Stimulated activated CD8-positive, alpha-beta memory T cell treated with anti-CD3 and anti-CD28 coated beads, Interleukin-7, amount 100 ng/mL, for 4 hours (primary cell): ENCODE measurements at places on chromosomes 12 and 14.

DNA sequence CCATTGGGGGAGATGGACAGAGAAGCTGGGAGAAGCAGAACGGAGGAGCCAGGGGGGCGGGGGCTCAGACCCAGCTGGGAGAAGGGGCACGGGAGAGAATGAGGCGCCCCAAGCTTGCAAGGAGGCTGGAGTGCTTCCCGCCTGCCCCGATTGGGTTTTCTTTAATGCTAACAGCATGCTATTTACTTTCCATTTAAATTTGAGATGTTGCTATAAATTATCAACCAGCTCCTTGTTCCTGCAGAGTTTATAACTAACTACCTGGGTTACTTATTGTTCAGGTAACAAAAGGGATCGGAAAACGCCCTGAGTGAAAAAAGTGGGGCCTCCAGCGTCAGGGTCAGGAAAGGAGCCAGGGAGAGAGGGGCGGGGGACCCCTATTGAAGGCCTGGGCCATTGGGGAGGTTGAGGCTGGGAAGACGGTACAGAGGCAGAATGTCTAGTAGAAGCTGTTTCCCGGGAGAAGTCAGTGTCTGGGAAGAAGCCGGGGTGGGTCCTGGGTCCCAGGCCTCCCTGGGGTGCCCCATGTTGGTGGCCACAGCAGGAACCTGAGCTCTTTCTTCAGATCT, 2.5 kb downstream of the HNF1A start:
- DNase-seq = no peak

DNA sequence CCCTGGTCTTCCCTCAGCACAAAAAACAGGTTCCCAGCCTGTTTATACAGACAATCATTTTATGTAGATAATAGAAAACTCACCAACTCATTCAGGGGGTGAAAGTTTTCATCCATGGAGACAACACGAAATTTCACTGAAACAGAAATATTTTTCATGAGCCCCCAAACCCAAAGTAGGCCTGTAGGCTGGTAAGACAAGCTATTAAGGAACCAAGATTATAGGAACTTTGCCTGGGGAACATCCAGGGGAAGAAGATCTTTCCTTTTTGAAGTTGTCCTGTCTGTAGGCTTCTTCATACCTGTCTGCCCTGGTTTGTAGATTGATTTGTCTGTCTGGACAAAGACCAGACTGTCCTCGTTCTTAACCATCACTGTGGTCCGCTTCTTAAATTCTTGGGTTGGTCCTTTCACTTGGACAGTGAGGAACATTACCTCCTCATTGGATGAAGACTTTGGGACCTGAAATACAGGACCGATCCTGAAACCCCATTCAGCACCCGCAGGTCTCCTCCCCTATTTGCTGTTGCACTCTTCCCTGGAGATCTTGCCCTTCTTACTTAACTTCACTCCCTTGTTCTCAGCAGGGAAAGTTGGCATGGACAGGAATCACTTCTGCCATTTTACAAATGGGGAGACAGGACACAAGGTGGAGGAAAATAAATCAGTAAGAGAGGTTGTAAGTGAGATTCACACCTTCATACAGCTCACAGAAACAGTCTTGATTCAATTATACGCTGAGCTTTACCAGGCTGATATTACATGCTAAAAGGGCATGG, 3.5 kb downstream of the A2M start:
- DNase-seq = no peak

- no peak for DNase-seq
Measured at GRCh38 chr12:115998119-115998633, 279.3 kb downstream of the MED13L start.

DNA sequence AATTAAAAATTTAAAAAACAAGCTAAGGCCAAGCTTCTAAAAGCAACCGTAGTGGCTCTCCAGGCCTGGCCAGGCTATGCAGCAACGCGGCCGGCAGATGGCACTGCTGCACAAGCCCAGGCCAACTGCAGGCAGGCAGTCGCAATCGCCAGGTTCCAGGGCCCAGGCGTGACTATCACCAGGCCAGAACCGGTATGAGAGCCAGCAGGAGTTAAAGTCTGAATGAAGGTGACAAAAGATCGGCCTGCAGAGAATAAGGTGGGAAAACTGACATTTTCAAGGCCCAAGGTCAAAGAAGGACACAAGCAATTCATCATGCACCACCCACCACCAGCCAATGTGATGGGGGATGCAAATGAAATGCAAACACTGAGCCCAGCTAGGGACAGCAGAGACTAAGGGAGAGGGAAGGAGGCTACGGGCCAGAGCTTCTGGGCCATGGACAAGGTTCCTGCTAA, 43.6 kb upstream of the ANO2 start:
- peak; percentile 25 for DNase-seq

- no peak for DNase-seq
Measured at GRCh38 chr12:50786498-50787231, 22.8 kb downstream of the ATF1 start.
